ENCODE measurements at places on chromosomes 16 and 17.

DNA sequence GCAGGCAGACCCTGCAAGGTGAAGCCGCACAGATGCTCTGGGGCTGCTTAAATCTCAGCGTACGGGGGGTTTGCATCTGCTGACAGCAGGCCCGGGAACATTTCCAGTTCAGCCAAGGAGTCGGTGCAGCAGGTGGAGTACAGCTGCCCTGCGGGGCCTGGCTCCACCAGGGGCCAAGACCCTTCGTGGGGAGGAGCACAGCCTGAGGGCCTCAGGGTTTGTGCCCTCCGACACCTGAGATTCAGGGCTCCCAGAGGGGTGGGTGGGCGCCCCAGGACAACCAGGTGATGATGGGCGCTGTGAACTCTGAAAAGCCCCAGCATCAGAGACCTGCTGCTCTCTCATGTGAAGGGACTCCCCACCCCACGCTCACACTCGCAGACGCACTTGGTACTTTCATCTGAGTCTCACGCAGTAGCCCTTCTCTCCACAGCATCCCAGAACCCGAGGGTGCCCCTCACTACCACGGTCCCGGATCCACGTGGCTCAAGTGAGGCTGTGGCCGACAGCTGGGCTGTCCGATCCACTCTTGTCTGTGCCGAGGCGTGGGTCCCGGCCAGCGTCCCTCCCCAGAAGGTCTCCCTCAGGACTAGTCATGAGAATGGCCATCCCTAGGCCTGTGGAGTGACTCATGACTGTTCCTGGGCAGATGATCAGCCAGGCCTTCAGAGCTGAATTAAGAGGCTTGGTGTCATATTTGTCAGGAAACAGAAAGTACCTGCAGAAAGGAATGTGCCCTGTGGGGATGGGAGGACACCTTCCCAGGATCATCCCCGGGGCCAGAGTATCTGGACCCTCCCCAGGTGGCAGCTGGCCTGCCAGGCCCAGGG, 29.6 kb downstream of the ACSF3 start:
- peaks cover 34% of the 10 kb centered on the region for H3K36me3 ChIP-seq
- no peak for DNase-seq
- H3K4me3 ChIP-seq = no peak overlapping the region
- no peak overlapping the region for H3K27ac ChIP-seq
- no peaks in the 10 kb centered on the region for H3K4me1 ChIP-seq

DNA sequence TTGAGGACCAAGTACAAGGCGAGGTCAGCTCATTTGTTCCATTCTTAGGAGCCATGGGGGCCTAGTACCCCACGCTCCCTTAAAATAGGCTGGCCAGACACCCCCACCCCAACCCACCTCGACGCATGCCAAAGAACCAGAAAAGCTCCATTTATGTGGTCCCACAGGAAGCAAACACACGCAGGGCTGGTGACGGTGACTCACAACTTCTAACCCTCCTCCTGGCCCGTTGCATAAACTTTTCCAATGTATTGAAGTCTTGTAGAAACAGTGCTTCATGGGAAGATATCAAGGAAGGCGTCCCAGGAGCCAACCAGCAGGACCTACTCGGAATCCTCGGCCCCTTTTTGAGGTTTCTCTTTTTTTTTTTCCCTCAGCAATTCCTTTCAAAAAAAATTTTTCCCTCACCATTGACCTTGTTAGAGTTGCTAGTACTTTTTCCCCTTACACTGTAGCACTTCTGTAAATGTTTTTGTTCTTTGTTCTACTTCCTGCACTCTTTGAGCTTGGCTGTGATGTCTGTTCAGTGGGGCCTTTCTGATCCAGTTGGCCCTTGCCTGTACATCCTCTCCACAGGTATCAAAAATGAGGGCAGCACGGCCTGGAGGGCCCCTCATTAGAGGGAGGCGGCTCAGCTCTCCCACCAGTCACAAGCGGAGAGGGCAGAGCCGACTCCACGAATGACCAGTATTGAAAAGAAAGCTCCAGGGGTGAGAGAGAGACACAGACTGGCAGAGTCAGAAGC, 208.3 kb downstream of the RGS9 start:
- no peak for DNase-seq
- no peak overlapping the region for H3K4me3 ChIP-seq
- no peak overlapping the region for H3K27ac ChIP-seq
- no peaks in the 10 kb centered on the region for H3K27me3 ChIP-seq

DNA sequence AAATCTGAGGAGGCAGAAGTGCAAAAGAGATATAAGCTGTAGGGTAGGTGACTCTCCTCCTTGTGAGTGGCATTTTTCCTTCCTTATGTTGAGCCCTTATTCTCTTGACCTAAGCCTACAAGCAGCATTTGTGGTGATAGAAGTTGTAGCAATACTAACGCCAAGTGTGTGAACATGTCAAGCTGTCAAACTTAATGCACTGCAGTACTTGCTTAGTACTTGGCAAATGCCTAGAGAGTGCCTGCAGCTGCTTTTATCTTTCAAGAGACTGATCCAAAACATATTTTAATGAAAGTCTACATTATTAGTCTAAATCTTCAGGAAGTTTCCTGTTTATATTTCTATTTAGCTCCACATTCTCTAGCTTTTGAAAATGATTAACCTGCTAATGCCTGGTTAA, 83.2 kb downstream of the CNTNAP4 start:
- H3K27ac ChIP-seq = no peak overlapping the region
- no peak for DNase-seq
- H3K27me3 ChIP-seq = no peaks in the 10 kb centered on the region
- H3K4me3 ChIP-seq = no peak overlapping the region

- H3K27ac ChIP-seq = no peak overlapping the region
- no peaks in the 10 kb centered on the region for H3K27me3 ChIP-seq
- H3K4me3 ChIP-seq = no peak overlapping the region
- DNase-seq = no peak
- no peaks in the 10 kb centered on the region for H3K4me1 ChIP-seq
- H3K36me3 ChIP-seq = no peaks in the 10 kb centered on the region
These were observed 134.6 kb downstream of the CYB561 start for GRCh38 chr17:63311416-63311937.

DNA sequence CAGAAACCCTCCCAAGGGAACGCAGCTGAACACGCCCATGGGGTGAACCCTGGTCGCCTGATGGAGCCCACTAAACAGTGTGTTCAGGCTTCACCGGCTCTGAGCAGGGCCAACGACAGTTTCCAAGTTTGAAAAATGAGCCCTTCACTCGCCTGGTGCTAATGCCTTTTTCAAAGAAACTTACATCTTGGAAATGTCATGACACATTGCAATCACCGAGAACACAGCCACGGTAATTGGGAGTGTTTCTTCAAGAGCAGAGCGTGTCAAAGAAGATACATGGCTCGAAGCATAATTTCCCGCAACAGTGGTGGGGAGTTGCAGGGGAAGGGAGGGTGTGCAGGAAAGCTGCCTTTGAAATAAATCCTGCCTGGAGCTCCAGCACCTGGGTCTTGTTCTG, 463.2 kb downstream of the TMEM114 start:
- H3K27ac ChIP-seq = no peak overlapping the region
- H3K27me3 ChIP-seq = no peaks in the 10 kb centered on the region
- no peak for DNase-seq
- H3K4me1 ChIP-seq = no peaks in the 10 kb centered on the region
- H3K4me3 ChIP-seq = no peak overlapping the region

- H3K4me1 ChIP-seq = peaks cover 58% of the 10 kb centered on the region
- no peak for DNase-seq
- H3K36me3 ChIP-seq = peaks cover 4% of the 10 kb centered on the region
- no peak overlapping the region for H3K4me3 ChIP-seq
- H3K27ac ChIP-seq = peak overlapping the region; percentile 84
- no peaks in the 10 kb centered on the region for H3K27me3 ChIP-seq
These were observed 7.5 kb upstream of the ARMC5 start for GRCh38 chr16:31451681-31452351.

- no peaks in the 10 kb centered on the region for H3K27me3 ChIP-seq
- DNase-seq = no peak
- H3K4me3 ChIP-seq = no peak overlapping the region
- no peaks in the 10 kb centered on the region for H3K4me1 ChIP-seq
These were observed 53.4 kb downstream of the PRKCB start for GRCh38 chr16:23889189-23889588.

DNA sequence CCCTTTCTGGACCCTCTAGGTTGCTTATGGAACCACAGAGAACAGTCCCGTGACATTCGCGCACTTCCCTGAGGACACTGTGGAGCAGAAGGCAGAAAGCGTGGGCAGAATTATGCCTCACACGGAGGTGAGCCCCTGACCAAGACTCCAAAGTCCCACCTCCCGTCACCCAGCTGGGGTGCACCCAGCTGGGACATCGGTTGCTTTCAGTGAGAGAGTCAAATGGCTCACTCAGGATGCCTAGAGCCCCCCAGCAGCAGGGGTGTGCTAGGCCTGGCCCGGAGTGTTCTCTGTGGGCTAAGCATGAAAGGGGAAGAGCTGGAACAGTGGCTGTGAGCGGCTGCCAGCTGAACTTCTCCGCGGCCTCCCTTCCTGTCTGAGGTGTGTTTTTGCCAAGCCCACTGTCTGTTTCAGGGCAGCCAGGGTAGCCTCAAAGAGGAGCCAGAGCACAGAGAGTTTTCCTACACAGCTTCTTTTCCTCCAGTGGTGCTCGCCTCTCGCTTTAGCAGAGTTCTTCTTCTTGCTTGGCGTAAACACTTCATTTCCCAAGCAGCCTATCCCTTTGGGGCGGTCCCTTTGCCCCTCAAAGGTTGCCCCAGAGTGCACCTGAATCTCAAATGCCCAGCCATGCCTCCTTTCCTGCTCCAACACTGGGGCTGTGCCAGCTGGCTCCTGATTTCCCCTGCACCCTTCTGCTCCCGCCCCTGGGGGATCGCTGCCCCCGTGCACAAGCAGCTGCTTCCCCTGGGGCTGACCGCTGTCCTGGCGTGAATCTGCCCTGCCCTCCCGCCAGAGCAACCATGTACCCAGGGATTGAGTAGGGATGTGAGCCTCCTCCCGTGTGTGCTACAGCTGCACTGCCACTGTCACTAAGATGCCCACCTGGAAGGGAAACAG, 2.6 kb upstream of the CHAD start:
- peaks cover 38% of the 10 kb centered on the region for H3K4me1 ChIP-seq
- H3K4me3 ChIP-seq = no peak overlapping the region
- no peak for DNase-seq
- peaks cover 8% of the 10 kb centered on the region for H3K36me3 ChIP-seq
- H3K27ac ChIP-seq = no peak overlapping the region

- no peak overlapping the region for H3K27ac ChIP-seq
- no peaks in the 10 kb centered on the region for H3K4me1 ChIP-seq
- H3K27me3 ChIP-seq = no peaks in the 10 kb centered on the region
- DNase-seq = no peak
These were observed 74.7 kb upstream of the GNAO1 start for GRCh38 chr16:56116577-56116964.

- no peak overlapping the region for H3K4me3 ChIP-seq
- H3K36me3 ChIP-seq = no peaks in the 10 kb centered on the region
- no peaks in the 10 kb centered on the region for H3K4me1 ChIP-seq
- no peak for DNase-seq
These were observed 436.7 kb downstream of the KIF2B start for GRCh38 chr17:54259476-54259875.

- peaks cover 65% of the 10 kb centered on the region for H3K4me1 ChIP-seq
- no peak overlapping the region for H3K27ac ChIP-seq
- no peak overlapping the region for H3K4me3 ChIP-seq
- no peak for DNase-seq
- peaks cover 4% of the 10 kb centered on the region for H3K36me3 ChIP-seq
These were observed 6.5 kb downstream of the ZZEF1 start for GRCh38 chr17:4136373-4136772.

- no peaks in the 10 kb centered on the region for H3K36me3 ChIP-seq
- DNase-seq = no peak
- no peaks in the 10 kb centered on the region for H3K27me3 ChIP-seq
- peaks cover 18% of the 10 kb centered on the region for H3K4me1 ChIP-seq
- no peak overlapping the region for H3K27ac ChIP-seq
These were observed 78.4 kb downstream of the TRIM37 start for GRCh38 chr17:59028328-59028727.

DNA sequence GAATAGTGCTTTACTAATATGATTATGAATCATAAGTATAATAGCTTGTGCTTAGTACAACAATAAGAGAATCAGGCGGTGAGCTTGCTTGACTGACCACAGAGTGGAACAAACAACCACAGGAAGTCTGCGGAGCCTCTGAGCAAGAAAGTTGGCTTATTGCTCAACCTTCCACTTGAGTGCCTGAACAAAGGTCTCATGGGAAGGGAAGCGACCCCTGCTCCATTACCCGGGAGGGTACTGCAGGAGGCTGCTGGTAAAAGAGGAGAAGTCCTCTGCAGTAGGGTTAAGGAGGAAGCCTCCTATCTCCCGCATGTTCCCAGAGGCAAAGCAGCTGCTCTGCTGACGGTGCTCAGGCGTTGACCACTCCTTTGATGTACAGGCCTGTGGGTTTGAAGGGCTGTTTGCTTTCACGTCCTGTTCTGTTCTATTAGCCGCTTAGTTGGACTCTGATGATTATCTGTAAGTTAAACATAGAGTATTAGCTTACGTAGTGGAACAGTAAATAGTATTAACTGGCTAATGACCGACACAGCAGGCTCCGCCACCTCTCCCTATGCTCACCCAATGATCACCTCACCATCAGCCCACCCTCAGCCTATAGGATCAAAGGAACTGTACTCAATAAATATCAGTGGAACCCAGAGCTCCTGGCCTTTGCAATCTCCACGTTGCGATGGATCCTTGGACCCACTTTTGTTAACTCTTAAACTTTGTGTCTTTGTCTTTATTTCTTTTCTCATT, 17.5 kb downstream of the ALOX15B start:
- H3K27ac ChIP-seq = no peak overlapping the region
- no peak overlapping the region for H3K4me3 ChIP-seq
- DNase-seq = no peak
- no peaks in the 10 kb centered on the region for H3K36me3 ChIP-seq
- H3K4me1 ChIP-seq = peaks cover 8% of the 10 kb centered on the region
- peaks cover 4% of the 10 kb centered on the region for H3K27me3 ChIP-seq

- peak overlapping the region; percentile 85 for H3K27ac ChIP-seq
- peaks cover 17% of the 10 kb centered on the region for H3K4me1 ChIP-seq
- peaks cover 27% of the 10 kb centered on the region for H3K36me3 ChIP-seq
- DNase-seq = no peak
- no peak overlapping the region for H3K4me3 ChIP-seq
- H3K27me3 ChIP-seq = no peaks in the 10 kb centered on the region
These were observed 8.7 kb downstream of the EIF1 start for GRCh38 chr17:41697122-41697962.

- H3K27ac ChIP-seq = peak overlapping the region; percentile 100
- H3K36me3 ChIP-seq = no peaks in the 10 kb centered on the region
- H3K27me3 ChIP-seq = no peaks in the 10 kb centered on the region
These were observed 1.8 kb downstream of the CDC42EP4 start for GRCh38 chr17:73309727-73310596.

GRCh38 chr16:72199761-72200337, 27.9 kb upstream of the PMFBP1 start:
- H3K27ac ChIP-seq = no peak overlapping the region
- no peaks in the 10 kb centered on the region for H3K4me1 ChIP-seq
- H3K27me3 ChIP-seq = no peaks in the 10 kb centered on the region
- H3K36me3 ChIP-seq = no peaks in the 10 kb centered on the region

- H3K27ac ChIP-seq = no peak overlapping the region
- no peaks in the 10 kb centered on the region for H3K36me3 ChIP-seq
- H3K4me1 ChIP-seq = peaks cover 32% of the 10 kb centered on the region
- no peak for DNase-seq
- no peaks in the 10 kb centered on the region for H3K27me3 ChIP-seq
- no peak overlapping the region for H3K4me3 ChIP-seq
These were observed 20.0 kb upstream of the HERPUD1 start for GRCh38 chr16:56911771-56912571.

GRCh38 chr16:81443688-81444447, 740 bp upstream of the CMIP start:
- peak overlapping the region; percentile 97 for H3K4me3 ChIP-seq
- no peak for DNase-seq
- H3K36me3 ChIP-seq = no peaks in the 10 kb centered on the region

Data from vagina (tissue), 2 donors.